ENCODE measurements at places on chromosomes 6 and 20.

DNA sequence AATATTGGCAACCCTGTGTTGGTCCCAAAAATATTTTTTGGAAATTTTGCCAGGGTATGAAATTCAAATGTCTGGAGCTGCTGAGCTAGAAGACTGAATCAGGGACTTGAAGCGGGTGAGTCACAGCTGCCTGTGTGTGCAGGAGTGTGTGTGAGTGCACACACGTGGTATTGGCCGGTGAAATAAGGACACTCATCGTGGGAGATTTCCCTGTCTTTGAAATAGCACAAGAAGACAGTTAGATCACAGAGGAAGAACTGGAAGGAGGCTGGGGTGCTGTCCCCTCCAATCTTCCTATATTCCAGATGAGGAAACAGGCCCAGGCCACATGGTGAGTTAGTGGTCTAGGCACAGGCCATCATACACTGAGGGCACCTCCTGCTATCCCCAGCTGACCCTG, 123.8 kb upstream of the MLN start:
- no peak for DNase-seq

DNA sequence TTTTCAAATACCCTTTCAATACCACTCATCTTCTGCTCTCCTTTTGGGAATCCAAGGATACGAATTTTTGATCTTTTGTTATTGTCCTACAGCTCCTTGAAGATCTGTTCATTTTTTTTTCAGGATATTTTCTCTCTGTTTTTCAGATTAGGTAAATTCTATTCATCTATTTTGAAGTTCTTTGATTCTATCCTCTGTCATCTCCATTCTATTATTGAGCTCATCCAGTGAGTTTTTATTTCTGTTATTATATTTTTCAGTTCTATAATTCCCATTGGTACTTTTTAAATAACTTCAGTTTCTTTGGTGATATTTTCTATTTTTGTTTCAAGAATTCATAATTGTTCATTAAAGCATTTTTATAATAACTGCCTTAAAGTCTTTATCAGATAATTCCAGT, 14.7 kb upstream of the ADTRP start:
- no peak for DNase-seq

DNA sequence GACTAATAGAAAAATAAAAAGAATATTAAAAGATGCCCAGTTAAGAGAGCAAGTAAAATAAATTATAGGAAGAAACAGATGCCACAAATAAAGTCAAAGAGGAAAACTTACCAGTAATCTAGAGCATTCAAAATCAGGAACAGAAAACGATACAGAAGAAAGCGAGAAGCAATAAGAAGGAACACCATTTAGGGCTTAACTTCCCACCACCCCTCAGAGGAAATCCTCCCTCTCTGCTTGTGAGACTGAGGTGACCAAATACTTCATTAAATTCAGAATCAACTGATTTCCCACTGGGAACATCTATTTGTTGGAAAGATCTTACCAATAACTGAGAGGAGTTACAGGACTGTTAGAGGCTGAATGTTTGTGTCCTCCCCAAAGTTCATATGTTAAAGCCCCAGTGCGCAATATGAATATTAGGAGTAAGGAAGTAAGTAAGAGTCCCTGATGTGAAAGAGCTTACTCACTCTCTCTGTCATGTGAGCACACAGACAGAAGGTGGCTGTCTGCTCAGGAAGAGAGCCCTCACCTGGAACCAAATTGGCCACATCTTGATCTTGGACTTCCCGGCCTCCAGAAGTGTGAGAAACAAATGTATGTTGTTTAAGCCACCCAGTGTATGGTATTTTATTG, 19.5 kb downstream of the KATNA1 start:
- DNase-seq: no peak

GRCh38 chr6:14957355-14958059, 288.4 kb upstream of the JARID2 start:
- DNase-seq: no peak

DNA sequence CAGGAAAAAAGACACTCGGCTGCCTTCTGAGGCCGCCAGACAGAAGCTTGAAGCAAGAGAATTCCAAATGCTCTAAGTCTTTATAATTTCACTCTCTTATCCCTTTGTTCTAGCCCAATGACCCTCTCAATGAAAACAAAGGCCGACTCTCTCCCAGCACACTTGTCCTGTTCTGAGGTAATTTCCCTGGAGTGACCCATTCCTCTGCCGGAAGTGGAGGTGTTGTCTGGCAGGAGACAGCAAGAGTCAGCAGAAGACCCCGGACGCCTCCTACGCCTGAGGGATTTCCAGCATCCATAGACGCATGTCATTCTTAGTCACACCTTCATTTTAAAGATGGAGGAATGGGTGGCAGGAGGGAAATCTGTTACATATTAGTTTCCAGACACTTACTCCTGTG, 110.3 kb downstream of the SOD2 start:
- DNase-seq: no peak

- no peak for DNase-seq
Observed at GRCh38 chr20:11496380-11496779, 421.3 kb upstream of the BTBD3 start.

DNA sequence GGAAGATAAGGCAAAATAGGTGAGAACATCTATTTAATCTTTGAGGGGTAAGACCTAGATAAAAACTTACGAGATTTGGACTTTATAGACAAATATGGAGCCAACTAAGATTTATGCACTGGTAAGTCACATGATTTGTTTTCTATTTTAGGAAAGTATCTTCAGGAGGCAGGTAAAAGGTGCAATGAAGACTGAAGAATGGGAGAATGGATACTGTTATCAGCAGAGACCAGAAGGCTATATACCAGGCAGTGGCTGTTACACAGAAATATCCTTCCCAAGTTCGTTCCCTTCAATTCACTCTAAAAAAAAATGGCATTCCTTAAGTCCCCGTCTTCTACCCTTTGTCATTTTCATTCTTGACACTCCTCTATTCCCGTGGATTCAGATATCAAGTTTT, 123.8 kb downstream of the MYB start:
- no peak for DNase-seq

GRCh38 chr20:46221256-46221833, 87.0 kb downstream of the CDH22 start:
- no peak for DNase-seq

GRCh38 chr20:50023116-50023805, 40.5 kb downstream of the SNAI1 start:
- no peak for DNase-seq

GRCh38 chr6:134454794-134455193, 136.9 kb upstream of the SGK1 start:
- DNase-seq: no peak

- DNase-seq: no peak
Observed at GRCh38 chr6:160027076-160027475, 58.2 kb downstream of the IGF2R start.
